ENCODE measurements at places on chromosomes 11 and 22. TPM values are rescaled to one million over a fixed set of nuclear protein-coding genes. Genes with fewer than 3 reads are reported as not detected.
A peak's percentile ranks its signal among the peaks of the same experiment; 100 is the strongest.

DNA sequence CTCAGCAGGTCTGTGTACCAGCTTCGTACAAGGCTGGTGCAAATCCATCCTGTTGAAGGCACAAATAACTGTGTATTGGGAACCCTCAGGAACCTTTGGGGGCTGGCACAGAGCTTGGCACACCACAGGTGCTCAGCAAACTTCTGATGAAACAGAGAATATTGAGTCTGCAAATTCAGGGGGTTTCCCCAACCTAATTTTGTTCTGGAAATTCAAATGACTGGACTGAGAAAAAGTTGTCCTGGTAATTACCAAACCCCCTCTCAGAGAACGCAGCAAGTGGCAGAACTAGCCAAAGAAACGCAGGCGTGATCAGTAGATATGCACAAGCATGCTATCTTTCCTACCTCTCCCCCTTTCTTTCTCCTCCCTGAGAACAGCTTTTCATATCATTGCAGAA, 47.6 kb downstream of the LIF start:
- no peak for DNase-seq

GRCh38 chr11:8686325-8686724, 3.7 kb downstream of the RPL27A start:
- no peak for DNase-seq

DNA sequence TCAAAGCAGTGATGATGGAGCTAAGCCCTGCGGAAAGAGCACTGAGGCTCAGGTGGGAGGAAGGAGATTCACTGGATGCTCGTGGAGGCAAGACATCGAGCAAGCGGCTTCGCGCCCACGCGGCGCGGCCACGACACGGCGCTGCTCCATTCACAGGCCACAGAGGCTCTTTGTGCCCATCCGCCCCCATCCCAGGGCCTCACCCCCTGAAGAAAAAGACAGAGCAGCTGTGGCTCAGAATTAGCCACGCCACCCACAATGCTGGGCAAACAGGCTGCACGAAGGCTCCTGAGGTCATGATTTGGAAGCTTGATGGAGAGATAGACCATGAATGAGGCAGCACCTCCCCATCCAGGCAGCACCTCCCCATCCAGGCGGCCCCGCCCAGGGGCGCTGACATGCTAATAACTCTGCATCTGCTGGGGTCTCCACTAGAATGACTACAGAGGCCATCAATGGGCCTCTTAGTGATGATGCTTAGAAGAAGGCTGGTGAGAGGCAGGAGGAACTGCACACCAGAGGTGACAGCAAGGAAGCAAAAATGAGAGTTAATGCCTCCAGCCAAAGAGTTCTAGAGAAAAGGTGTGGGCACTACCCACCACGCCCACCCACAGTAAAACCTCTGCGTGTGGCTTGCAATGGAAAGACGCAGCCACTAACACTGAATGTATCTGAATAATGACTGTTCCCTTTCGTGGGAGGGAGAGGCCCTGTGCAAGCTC, 43.5 kb downstream of the MYH9 start:
- peak; percentile 66 for DNase-seq

GRCh38 chr22:29336751-29337490, 21.4 kb upstream of the RASL10A start:
- DNase-seq = no peak

GRCh38 chr11:113977701-113978100, 2.8 kb downstream of the HTR3A start:
- DNase-seq = no peak

- no peak for DNase-seq
Measured at GRCh38 chr11:78806214-78807004, 231.7 kb upstream of the NARS2 start.

GRCh38 chr11:24543771-24544170, 46.9 kb downstream of the LUZP2 start:
- no peak for DNase-seq

DNA sequence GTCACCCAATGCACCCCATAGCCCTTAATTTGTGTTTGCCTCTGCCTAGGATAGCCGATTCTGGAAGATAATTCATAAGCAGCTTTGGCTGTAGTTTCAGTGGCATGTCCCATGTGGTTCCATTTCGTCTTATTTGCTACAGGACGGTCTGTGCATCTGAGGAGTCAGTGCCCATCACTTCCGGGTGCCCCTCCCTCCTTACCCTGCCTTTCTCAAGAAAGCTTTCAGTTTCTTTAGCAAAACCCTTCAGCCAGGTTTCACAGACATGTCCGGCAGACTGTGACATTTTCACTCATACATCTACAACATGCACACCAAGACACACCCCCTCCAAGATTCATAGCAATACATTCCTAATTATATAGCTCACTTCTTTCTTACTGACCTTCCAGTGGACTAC, 14.3 kb downstream of the TP53AIP1 start:
- DNase-seq = no peak

DNA sequence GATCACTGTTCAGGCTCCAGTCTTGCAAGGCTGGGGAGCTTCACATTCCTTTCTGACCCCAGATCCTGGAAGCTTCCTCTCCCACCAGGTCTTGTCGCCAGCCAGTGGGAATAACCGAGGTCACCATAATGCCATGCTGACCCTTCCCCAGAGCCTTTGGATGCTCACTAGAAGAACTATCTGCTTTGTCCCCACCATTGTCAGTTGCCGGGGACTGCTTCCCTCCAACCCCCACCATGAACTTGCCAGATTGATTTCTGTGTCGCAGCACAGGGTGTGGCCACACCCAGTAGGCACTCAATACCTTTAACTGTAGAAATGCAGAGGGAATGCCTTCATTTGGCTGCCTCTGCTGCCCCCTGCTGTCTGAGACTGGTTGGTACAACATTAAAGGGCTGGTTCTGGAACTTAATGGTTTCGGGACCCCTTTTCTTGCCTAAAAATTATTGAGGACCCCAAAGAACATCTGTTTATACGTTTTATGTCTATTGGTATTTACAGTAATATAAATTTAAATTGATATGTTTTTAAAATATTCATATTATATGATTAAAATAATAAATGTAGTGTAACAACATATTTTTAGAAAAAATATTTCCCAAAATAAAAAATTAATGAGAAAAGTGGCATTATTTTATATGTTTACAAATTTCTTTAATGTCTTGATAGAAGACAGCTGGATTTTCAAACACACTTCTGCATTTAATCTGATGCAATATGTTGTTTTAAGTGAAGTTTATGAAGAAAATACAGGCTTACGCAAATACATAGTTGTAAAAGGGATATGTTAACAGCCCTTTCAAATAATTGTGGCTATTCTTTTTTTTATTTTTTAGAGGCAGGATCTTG, 6.7 kb upstream of the GDPD5 start:
- peak; percentile 75 for DNase-seq

DNA sequence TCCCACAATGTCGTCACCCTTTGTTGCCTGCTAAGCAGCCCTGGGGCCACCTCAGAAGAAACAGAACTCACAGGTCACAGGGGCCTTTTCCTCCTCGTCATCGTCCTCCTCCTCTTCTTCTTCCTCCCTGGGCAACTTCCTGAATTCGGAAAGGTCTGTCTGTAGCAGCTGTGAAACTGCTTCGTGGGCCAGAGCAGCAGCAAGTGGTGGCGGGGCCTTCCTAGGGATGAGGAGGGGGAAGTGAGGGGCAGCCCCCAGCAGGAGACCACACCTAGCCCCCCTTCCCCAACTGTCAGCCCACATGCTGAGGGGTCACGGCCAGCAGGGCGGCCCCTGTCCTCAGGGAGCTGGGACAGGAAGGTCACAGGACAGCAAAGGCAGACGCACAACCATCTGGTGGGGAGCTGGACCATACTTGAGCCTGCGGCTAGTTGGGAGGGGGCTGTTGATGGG, 13.2 kb downstream of the PPM1F start:
- DNase-seq = no peak

DNA sequence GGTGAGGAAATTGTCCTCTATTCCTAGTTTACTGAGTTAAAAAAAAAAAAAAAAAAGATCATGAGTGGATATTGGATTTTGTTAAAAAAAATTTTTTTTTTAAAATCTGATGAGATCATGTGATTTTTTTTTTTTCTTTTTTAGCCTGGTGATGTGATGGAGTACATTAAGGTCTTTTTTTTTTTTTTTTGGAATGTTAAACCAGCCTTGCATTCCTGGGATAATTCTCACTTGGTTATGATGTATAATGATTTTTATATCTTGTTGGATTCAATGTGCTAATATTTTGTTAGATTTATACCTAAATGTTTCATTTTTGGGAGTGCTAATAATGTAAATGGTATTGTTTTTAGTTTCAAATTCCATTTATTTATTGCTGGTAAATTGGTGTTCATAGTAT, 43.3 kb downstream of the DDX10 start:
- DNase-seq = no peak

DNA sequence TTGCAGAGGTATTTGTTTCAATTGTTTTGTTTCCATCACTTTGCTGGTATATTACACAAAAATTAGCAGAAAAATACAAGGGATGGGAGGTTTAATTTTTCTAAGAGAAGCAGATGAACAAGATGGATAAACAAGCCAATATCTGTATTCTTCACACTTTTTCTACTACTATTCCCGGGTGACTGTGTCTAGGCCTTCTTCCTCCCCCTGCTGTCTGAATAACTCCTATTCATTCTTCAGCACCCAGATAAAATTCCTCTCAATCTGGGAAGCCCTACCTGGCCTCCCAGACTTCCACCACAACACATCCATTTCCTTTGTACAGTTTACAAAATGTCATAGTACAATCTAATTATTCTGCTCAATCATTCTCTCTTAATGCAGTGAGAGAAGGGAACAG, 666.6 kb upstream of the TENM4 start:
- no peak for DNase-seq

- DNase-seq = no peak
Measured at GRCh38 chr11:130118636-130119387, 40.8 kb upstream of the ST14 start.

DNA sequence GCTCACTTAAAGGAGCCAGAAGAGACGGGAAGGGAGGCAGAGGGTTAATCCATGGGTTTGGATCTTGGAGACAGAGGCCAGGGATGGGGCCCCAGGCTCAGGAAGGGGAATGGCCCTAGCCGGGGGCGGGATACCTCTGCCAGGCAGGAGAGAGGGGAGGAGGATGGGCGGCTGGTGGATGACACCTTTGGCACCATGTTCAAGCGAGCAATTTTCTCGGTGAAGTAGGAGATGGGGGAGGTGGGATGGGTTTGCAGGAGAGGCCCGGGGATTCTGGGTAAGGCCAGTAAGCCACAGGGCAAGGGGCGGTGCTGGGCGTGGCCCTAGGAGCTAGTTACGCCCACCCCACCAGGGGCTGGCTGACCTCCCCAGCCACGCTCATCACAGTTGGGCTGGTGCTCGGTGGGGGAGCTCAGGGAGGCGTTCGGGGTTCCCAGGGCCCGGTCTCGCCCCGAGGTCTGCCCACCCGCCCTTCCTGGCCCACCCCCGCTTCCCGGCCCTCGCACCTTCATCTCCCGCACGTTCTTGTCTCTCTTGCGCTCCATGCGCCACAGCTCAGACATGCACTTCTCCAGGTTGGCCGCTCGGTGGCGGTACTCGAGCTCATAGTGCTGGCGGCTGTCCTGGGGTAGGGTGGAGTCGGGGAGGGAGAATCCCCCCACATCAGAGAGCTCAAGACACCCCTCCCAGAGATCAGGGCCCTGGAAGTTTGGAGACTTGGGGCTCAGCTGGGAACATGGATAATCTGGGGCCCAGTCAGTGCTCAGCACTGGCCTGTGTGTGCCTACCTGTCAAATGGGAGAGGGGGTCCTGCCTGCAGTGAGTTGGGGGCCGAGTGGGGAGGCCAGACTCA, 12.7 kb downstream of the BAIAP2L2 start:
- no peak for DNase-seq

DNA sequence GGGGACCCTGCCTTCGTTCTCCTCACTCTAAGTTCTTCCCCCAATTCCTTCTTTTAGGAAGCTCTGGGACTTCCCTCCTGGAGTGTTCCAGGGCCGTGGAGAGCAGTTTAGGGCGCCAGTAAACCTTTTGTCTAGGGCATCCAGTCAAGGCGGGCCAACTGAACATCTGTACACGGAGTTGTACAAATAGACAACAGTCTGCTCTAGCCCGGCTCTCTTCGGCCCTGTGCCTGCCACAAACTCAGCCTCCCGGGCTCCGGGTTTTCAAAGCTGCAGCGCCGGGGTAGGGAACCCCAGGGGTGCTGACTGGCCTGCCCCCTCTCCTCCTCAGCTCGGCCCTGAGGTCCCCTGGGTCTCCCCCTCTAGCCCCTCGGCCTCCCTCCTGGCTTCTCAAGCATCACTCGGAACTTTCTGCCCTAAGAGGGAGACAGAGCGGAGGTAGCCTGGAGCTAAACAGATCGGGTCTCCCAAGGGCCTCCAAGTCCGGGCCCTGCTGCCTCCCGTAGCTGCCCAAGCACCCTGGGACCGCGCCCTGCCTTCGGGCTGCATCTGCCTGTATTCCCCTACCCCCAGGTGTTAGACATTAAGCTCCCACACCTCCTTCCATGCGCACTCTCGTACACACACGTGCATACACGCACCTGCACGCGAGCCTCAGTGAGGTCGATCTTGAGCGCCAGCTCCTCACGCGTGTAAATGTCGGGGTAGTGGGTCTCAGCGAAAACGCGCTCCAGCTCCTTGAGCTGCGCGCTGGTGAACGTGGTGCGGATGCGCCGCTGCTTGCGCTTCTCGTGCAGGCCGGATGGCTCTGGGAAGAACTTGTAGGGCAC, 3.3 kb downstream of the PHOX2A start:
- no peak for DNase-seq

GRCh38 chr11:127789927-127790326, 789.4 kb upstream of the KIRREL3 start:
- no peak for DNase-seq

DNA sequence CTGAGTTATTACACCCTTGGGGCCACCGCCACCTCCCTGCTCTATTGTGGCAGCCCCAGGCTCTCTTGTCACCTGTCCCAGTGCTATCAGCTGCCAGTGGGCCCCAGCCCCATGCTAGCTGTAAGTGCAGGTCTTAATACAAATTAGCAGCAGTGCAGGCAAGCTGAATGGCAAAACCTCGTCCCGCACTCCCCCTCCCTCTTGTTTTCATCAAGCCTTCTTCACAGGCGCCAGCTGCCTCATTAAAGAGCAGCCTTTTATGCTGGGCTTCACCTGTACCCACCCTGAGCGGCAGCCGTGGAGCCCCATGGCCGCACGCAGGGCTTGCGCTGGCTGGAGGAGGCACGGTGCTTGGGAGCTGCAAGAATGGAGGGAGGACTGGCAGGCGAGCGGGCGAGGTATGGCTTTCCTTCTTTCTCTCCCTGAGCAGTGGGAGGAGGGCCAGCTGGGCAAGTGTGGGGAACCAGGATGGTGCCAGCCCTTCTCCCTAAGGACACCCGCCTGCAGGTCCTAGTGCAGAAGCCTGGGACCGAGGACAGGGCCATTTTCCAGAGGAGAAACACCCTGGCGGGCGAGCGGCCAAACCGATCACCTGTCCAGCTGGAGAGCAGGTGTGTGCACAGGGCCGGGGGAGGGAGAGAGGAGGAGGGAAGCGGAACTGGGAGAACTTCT, 70.7 kb downstream of the FLI1 start:
- DNase-seq = no peak

GRCh38 chr22:45980761-45981160, 3.8 kb upstream of the WNT7B start:
- DNase-seq = no peak

The LUZP2 gene
- 42.0 TPM for total RNA-seq

The UNC93B1 gene
- 2.9 TPM for total RNA-seq

The SLC22A6 gene
- total RNA-seq = 10.6 TPM

The OR8G1 gene
- total RNA-seq = not detected

The GGTLC2 gene
- not detected for total RNA-seq

The RIBC2 gene
- total RNA-seq = 0.41 TPM

The PLA2G3 gene
- total RNA-seq = under 0.01 TPM

The APOA5 gene
- total RNA-seq = not detected
